CD4-positive, alpha-beta T cell treated with Interleukin-2 at 100 ng/mL for 4 hours (primary cell): ENCODE measurements at places on chromosomes 3 and 15.

GRCh38 chr3:49173116-49173791 lies 1.9 kb downstream of the KLHDC8B start:
- no peak for DNase-seq

- DNase-seq = no peak
These were observed 7.1 kb downstream of the THBS1 start for GRCh38 chr15:39587731-39588530.

DNA sequence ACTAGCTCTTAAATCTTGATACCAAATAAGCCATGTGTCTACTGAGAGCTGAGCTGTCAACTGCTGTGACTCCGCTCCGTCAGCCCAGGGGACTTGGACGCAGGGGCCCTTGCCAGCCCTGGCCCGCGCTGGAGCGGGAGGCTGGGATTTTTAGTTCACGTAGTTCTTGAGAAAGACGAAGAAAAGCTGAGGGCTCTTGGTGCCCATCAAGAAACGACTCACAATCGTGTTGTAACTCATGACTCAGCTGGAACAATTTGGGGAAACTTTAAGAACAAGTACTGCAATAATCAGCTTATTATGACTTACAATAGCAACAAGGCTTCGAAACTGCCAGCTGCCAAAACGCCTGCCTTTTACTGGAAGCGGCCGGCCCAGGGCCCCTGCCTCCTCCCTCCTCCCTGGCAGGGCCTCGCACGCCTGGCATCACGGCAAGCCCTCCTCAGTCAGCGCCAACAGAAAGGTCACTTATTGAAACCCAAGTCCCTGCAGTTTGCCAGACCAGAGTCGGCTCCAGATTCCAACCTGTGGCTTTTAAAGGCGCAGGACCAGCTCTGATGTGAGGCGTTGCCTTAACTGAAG lies 60.3 kb downstream of the RGMA start:
- DNase-seq = peak; percentile 8

GRCh38 chr15:62338497-62338896 lies 173.4 kb upstream of the C2CD4B start:
- no peak for DNase-seq

GRCh38 chr3:149871855-149872254 lies 58.8 kb downstream of the RNF13 start:
- DNase-seq = no peak

DNA sequence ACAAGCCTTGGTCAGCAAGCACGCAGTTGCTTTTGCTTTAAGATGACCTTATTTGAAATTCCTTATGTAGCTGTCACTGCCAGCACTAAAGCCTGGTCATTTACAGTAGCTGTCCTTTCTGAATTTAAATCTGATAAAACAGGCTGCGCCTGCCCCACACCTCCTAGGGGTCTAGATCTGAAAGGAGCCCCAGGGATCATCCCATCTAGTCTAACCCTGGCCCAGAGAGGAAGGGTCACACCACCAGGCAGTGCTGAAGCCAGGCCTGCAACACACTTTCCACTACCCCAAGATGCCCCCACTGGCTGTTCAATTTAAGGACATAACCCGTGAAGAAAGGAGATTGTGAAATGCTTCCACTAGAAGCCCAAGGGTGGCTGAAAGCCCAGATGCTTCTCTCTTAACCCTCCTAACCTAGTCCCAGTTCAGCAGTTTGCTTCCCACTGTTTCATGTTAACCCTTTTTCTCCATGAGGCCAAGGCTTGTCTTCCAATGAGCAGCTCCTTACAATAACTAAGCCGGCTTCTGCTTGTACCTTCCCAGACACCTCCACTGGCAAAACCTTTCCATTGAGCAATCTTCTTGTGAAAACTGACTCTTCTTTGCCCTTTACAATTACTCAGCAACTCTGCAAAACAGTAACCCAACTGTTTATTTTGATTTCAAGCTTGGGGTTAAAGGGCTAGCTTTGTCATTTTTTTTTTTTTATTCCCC lies 198.9 kb upstream of the LPP start:
- DNase-seq = no peak

- DNase-seq = peak; percentile 42
These were observed 17.4 kb downstream of the LRIG1 start for GRCh38 chr3:66483409-66483906.

- no peak for DNase-seq
These were observed 133.4 kb upstream of the ACP3 start for GRCh38 chr3:132183811-132184210.

DNA sequence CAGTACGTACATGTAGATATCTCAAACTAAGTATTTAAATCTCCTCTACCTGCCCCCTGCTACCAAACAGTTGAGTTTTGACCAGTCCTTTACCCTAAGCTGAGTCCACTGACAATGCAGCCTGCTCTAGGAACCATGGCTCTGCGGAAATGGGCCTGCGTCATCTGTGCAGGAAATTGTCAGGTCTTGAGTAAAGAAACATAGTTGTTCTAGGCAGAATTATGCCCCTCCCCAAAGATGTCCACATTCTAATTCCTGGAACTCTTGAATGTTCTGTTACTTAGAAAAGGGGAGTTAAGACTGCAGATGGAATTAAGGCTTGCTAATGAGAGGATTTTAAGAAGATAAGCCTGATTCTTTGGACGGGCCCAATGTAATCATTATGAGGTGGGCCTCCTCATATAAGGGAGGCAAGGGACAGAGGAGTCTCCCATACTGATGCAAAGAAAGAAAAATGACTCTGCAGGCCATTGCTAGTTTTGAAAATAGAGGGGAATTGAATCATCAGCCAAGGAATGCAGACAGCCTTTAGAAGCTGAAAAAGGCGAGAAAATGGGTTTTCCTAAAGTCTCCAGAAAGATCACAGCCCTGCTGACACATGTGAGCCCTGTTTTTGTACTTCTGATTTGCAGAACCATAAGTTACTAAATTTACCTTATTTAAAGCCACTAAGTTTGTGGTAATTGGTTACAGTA lies 5.5 kb upstream of the VGLL3 start:
- no peak for DNase-seq

DNA sequence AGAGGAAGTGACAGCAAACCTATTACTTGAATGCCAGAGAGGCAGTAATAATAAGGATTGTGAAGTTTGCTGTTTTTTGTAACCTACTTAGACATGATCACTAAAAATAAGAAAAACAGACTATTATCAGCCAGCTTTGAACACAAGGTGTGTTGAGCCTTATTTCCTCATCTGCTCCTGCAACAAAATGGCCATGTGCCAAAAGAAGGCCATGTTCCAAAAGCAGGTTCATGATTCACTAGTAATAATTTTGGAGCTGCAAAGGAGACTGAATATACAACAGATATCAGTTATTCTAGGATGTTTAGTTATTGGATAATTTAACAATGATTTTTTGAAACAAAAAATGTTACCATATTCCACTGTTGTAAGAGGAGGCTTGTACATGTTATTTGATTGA lies 578.7 kb downstream of the SQOR start:
- no peak for DNase-seq

- DNase-seq = no peak
These were observed 18.1 kb downstream of the PLXNB1 start for GRCh38 chr3:48411606-48412374.

DNA sequence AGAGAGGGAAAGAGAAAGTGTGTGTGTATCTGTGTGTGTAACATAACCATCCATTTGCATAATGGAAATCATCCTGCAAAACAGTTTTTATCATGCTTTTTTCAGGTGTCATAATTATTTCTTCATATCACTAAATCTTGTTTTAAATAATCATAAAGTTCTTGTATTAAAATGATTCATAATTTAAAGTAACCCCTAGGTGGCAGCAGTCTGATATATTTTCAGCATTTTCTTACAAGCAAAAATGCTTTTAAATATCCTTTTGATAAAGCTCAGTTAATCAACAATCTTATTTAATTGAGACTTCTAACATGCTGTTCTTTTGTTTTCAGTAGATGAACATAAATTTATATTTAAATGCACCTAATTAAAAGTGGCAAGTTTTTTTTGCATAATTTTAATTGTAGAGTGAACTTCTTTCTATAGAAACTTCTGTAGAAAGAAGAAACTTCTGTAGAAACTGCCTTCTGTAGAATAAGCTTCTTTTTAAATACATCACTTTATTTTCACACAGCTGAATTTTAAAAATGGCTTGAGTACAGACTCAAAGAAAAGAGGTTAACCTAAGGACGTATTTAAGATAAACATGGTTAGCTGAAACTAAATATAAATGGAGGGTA lies 72.5 kb downstream of the OPA1 start:
- DNase-seq = peak; percentile 23

- no peak for DNase-seq
These were observed 40.4 kb downstream of the TM2D3 start for GRCh38 chr15:101611580-101612299.

- DNase-seq = no peak
These were observed 506.5 kb downstream of the MAGI1 start for GRCh38 chr3:65532215-65532614.
